ENCODE measurements at places on chromosomes 13 and 19.

- DNase-seq: no peak
These were observed 1.6 kb downstream of the RPL13A start for GRCh38 chr19:49488863-49489537.

DNA sequence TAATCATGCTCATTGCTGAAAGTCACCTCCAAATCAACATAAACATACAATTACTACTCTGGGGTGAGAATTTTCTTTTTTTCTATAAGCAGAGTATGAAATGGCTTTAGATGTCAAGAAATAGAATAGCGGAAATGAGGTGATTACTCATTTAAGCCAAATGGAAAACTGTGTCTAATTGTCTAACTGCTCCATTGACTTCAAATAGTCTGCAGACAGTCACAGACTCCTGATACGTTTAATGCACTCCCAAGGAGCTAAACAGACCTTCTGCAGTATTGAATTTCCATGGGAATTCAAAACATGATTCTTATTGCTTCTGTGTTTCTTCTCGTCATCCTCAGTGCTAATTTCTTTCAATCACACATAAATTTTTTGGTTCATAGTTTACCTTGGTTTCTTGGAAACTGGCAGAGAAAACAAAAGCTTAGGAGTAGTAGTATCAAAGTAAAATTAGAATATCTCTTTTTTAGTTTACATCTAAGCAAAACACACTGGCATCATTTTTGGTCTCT lies 865.2 kb upstream of the SLC10A2 start:
- no peak for DNase-seq

GRCh38 chr19:15396436-15396835 lies 16.8 kb upstream of the AKAP8 start:
- DNase-seq: no peak

DNA sequence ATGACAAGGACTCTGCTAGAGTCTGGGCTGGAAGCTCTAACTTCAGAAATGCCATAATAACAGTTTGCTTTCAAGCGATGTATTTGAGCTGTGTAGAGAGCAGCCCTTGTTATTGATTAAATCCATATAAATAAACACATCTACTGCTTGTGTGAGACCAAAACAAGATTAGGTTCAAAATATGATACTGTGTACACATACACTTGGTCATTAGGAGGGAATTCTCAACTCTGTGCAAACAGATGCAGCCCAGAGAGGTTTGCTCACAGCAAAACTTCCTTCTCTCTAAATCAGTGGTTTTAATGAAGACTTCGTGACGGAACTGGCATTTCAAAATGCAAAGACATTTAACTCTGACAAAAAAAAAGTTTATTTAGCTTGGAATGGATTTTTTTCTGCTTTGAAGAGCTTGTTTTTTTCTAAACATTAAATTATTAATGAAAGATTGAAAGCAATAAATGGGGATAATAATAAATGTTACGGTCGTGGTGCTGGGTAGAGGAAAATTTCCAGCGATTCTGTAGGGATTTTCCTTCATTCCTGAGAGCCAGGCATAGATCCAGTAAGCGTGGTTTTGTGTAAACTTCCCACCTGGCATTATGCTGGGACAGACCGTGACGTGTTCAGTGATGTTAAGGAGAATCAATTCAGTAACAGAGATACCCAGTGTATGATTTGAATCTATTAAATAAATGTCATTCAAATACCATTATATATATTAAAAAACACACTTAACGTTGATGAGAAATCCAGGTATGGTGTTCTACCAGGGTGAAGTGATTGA lies 213.7 kb downstream of the TEX29 start:
- DNase-seq: no peak

DNA sequence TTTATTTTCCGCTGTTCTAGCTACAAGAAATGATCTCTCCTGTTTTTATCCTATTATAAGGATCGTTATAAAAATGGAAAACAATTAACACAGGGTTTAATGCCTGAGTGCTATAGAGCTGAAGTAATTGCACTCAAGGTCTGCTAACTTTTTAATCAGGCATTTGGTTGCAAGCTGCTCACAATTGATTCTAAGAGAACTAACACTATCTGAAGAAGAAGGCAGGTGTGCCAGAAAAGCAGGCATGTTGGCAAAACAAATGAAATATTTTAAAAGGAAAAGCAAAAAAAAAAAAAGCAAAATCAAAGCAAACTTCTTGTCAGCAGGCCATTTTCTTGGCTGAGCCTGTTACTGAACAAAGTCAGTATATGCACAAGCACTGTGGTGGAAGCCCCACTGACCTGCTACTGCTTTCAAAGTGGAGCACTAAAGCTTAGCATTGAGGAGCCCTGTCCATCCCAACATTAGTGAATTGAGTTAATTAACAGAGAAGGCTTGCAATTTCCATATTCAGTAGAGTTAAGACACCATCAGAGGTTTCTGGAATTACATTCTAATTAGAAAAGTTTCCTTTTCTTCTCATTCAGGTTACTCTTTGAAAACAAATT lies 574.2 kb downstream of the PCDH9 start:
- no peak for DNase-seq
